ENCODE measurements at places on chromosomes 5 and 9.

DNA sequence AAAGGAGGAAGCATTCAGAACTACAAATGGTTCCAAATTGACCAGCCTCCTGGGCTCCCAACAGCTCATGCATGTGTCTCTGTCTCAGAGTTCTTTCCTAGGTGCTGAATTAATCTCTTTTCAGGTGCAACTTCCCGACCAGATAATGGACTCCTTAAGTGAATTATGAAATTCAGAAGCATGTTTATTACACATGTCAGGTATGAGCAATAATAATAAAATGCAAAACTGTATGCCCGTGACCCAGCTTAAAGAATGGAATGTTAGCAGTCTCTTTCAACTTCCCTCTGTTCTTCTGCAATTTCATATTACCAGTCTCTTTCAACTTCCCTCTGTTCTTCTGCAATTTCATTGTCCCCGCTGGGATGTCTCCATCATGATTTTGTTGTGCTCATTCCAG is 60.4 kb downstream of the FBXL7 start:
- DNase-seq: no peak

DNA sequence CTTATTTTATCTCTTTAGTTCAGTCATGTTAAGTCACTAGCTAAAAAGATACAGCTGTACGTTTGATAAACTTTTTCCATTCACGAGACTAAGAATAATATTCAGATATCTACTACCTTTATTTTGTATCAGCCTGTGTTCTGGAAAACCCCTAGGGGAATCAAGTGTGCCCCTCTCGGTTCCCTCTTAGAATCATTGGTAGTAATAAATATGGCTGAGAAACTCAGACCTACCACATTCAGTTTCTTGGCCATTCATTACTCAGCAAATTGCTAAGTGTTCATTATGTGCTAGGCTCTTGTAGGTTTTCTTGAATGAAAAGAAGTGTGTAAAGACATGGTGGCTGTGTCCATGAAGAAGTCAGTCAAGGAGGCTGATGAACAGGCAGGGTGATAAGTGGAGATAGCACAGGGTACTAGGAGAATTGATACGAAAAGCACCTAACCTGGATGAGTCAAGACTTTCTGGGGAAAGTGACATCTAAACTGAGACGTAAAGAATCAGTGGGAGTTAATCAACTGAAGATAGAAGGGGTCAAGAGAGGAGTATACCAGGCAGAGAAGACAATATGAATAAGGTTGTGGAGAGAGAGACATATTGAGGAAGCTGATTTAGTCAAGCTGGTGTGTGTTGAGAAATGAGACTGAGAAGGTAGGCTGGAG is 86.2 kb downstream of the CSNK1G3 start:
- no peak for DNase-seq

DNA sequence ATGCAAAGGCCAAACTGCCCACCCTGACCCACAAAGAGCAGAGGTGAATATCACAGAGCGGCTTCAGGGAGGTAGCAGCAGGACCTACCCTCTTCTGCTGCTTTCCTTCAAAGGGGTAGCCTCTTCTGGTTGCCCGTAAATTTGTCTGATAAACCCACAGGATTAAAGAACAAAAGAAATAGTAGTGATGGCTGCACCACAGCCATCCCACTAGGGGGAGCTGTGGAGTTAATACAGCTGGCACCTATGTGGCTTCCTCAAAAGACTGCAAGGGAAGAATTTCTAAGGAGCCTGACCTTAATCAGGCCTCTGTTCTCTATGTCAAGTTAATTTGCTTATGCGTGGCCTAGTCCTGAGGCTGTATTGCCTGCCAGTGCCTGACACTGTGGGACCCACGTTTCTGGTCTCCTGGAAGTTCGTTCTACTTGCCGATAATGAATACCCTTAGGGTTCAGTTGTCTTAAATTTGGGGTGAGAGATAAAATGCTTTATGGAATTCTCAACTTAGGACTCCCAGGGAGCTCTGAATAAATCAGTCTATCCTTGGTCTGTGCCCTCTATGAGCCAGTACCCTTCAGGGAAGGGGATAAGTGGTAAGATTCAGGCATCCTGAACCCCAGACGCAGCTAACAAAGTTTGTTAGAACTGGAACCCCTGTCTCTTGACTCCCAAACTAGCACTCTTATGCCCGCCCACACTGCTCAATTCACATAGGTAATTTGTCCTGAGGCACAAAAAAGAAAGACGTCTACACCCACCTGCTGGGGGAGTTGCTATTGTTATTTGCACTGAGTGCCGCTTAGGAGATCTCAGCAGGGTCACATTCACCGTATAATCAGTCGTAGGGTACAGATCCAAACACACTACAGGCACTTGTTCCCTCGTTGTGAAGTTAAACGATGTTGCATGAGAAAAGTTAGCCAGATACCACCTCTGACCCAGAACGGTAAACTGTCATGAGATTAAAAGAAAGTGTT is 77.1 kb downstream of the SUSD1 start:
- DNase-seq: no peak

DNA sequence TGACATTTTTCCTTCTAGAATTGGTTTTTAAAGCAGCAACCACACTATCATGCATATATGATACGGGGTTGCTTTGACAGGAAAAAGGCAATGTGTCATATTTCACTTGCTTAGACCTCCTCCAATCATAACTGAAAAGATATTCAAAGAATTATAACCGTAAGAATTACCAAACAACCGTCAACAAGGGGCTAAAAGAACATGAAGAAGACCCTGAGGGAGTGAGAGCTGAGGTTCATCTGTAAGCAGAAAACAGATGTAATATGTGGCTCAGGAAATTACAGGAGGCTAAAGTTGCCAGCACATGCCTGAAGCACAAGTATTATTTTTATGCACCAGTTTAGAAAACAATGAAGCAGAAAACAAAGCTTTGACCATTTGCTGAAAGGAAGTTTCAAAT is 78.9 kb downstream of the APBA1 start:
- DNase-seq: no peak

Data from suprapubic skin (tissue), 4 donors.